ENCODE measurements at places on chromosomes 1 and 21.

- DNase-seq, result no peak
Measured at GRCh38 chr1:186183970-186184628, 191.0 kb downstream of the TPR start.

- DNase-seq, result no peak
Measured at GRCh38 chr1:3074297-3074741, 5.3 kb downstream of the PRDM16 start.

DNA sequence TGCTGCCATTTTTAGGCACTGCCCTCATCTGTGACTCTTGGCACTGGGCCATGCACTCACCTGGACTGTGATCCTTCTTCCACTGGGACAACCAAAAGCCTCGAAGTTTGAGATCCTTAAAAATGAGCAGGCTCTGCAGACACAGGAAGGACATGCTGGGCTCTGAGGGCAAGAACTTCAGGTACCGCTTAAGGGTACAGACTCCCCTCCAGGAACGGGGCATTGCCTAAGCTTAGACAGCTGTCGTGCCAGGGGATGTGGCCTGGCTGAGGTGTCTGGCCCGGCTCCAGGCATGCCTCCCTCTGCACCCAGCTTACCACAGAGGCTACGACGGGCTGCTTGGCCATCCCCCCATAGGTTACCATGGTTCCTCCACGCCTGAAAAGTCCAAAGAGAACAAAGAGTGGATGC, 14.2 kb upstream of the SRSF4 start:
- no peak for DNase-seq

- DNase-seq, result peak; percentile 71
Measured at GRCh38 chr1:200075938-200076546, 48.5 kb downstream of the NR5A2 start.

DNA sequence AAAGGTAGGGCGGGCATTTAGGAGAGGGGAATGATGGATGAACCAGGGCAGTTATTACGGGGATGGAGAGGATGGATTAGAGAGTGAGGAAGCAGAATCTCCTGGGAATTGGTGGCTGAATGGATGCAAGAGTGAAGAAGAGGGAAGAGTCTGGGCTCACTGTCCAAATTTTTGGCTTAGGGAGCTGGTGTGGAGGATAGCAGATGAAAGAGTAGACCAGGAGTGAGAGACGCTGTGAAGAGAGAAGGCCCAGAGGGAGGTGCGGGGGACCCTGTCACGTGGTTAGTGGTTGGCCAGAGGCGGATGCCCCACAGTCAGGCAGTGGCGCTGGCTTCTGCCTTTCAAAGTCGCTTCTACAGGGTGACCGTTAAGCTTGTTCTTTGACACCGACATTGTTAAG, 78.4 kb downstream of the PEX14 start:
- DNase-seq, result no peak

Data from HTR-8/SVneo (cell line).